ENCODE measurements at places on chromosomes 16 and 17. TPM values are rescaled to one million over a fixed set of nuclear protein-coding genes. Genes with fewer than 3 reads are reported as not detected.

SULT1A1 gene
- polyA plus RNA-seq: 17.9 TPM

ZPBP2 gene
- not detected for polyA plus RNA-seq

TNFSF13 gene
- 13.0 TPM for polyA plus RNA-seq

CCDC154 gene
- polyA plus RNA-seq: 1.8 TPM

NTN1 gene
- polyA plus RNA-seq: 13.2 TPM

EVPLL gene
- polyA plus RNA-seq: not detected

DNA sequence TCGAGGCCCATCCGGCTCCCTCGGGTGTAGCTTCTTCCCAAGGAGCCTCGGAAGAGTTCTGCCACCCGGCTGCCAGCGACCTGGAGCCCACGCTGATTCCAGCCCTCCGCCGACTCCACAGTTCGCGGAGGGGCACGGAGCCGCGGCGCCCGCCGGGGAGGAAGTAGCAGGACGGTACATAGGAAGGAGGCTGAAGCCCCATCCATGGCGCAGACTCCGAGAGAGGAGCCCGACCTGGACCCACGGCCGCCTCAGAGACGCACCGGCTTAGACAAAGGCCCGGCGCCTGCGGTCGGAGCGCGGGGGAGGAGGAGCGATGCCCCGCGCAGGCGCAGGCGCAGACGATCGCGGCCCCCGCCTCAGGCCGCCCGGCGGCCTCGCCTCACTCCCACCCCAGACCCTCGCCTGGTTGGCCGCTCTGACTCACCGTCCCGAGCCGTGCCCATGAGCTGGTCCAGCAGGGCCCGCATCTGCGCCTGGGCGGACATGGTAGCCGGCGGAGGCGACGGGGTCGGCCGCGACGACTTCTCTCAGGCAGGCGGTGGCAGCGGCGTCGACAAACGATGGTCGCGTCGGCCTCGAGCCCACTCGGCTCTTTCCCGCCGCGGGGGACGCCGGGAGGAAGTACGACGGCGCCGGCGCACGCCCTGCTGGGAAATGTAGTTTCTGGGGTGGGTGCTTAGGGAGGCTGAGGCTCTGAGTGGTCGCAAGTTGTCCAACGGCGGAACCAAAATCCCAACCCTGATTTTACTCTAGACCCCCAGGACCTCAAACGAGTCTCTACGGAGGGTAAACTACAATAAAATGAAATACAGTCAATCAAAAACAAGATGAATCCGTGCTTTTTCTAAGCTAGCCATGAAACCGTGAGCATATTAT lies at the start of gene LUC7L:
Gene LUC7L (minus strand): TSS at position 598 of the 879 bp plus-strand sequence. CDS start 110 bp downstream, at position 488.
- DNase-seq: peak; percentile 80

- no peak for DNase-seq
Measured at GRCh38 chr16:29821643-29822115, 1.4 kb downstream of the MVP start.

- no peak for DNase-seq
Measured at GRCh38 chr17:46169913-46170638, 23.2 kb downstream of the KANSL1 start.

DNA sequence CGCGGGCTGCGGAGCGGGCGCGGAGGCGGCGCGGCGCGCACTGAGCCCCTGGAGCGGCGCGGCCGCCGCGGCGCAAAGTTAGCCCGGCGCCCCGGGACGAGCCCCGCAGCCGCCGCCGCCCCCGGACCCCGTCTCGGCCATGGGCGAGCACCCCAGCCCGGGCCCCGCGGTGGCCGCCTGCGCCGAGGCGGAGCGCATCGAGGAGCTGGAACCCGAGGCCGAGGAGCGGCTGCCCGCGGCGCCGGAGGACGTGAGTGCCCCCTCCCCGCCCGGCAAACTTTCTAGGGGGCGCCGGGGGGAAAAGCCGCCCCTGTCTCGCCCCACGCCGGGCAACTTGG lies 388 bp downstream of the RHBDL3 start:
- no peak for DNase-seq

- no peak for DNase-seq
Measured at GRCh38 chr17:7809086-7809790, 24.8 kb upstream of the KDM6B start.

- DNase-seq: no peak
Measured at GRCh38 chr16:82027629-82028064, 7.4 kb upstream of the HSD17B2 start.

DNA sequence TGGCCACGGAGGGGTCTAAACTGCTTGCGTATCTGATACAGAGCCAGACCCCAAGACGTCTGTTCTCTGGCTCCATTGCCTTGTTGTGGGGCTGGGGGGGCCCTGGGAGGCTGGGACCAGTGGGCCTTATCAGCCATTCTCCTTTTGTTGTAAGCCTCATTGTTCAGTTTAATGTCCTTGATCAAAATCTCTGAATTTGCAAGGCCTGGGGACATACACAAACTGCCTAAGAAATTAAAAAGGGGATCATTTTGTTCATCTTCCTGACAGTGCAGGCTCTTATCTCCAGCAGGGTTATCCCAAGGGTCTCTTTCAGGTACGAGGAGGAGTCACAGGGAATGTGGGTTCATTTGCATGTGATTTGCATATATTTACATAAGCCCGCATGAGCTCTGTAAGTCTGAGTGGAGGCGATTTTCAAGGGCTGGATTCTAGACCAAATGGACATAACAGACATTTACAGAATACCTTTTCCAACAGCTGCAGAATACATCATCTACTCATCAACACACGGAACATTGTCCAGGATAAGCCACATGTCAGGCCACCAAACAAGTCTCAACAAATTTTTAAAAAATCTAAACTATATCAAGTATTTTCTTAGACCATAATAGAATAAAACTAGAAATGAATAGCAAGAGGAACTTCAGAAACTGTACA lies 269.8 kb downstream of the RBFOX1 start:
- no peak for DNase-seq

- no peak for DNase-seq
Measured at GRCh38 chr17:1275962-1276736, 3.3 kb upstream of the TRARG1 start.

- no peak for DNase-seq
Measured at GRCh38 chr17:41010441-41010840, 1.5 kb upstream of the KRTAP3-1 start.

All from left renal pelvis (tissue), 4 donors.